ENCODE measurements at places on chromosomes 5 and 9.

DNA sequence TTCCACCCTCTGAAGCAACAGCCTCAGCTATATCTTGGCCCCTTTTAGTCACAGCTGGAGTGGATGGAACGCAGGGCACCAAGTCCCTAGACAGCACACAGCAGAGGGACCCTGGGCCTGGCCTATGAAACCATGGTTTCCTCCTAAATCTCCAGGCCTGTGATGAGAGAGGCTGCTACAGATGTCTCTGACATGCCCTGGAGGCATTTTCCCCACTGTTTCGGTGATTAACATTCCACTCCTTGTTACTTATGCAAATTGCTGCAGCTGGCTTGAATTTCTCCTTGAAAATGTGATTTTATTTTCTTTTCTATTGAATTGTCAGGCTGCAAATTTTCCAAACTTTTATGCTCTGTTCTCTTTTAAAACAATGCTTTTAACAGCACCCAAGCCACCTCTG, 384.8 kb downstream of the PRR16 start:
- DNase-seq, result no peak

DNA sequence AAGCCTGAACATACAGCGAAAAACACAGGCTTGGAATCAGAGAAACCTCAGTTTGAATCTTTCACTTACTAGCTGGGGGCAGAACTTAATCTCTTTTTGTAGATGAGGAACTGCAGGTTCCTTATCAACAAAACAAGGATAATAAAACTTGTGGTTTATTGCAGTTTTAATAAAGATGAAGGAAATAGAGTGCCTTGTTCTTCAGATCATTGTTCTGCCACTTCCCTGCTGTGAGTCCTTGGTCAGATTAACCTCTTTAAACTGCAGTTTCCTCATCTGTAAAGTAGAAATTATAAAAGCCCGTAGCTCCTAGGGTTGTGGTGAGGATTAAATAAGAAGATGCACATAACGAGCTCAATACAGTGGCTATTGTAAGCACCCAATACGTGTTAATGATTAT, 57.4 kb downstream of the FEM1C start:
- DNase-seq, result no peak

GRCh38 chr5:57586649-57587048, 104.0 kb upstream of the ACTBL2 start:
- DNase-seq, result no peak

- no peak for DNase-seq
Measured at GRCh38 chr9:32351845-32352244, 32.6 kb upstream of the ACO1 start.

GRCh38 chr9:107020040-107020530, 157.1 kb downstream of the ZNF462 start:
- DNase-seq, result peak; percentile 91

Measured in HFFc6 (cell line).